ENCODE measurements at places on chromosomes 6 and 20.

- peak; percentile 23 for DNase-seq
Observed at GRCh38 chr6:87588756-87589407, 905 bp downstream of the RARS2 start.

- DNase-seq: no peak
Observed at GRCh38 chr6:3398755-3399696, 57.8 kb downstream of the SLC22A23 start.

- DNase-seq: peak; percentile 17
Observed at GRCh38 chr20:1150218-1150617, 31.8 kb downstream of the PSMF1 start.

- no peak for DNase-seq
Observed at GRCh38 chr6:159616456-159616855, 76.6 kb downstream of the SOD2 start.

DNA sequence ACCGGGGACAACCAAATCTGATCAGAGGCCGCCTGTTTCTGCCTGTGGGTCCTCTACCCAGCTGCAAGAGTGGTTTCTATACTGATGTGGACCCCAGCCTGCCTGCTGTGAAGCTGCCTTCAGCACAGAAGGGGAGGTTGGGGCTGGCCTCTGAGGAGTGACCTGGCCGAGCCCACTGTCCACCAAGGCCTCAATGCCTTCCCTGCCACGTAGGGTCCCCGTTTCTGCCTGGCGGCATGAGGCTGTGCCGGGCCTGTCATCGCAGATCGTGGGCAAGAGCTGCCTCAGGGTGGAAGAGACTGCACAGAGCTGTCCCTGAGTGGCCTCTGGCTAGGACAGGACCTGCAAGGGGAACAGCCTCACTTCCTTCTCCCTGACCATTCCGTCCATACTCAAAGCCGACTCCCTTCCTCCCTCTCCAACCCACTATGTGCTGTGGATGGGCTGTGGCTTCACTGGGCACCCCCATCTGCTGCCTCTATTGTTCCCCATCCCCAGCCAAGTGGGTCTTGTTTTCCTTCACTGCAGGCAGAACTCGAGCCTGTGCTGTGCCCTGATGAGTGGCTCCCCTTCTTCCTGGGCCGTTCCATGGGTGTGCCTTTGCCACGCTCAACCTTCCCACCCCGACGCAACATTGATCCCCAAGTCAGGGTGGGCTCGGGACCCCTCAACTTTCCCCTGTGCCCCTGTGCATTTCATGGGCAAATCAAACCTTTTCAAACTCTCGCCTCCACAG lies 60.3 kb downstream of the ERMARD start:
- DNase-seq: no peak

- DNase-seq: peak; percentile 75
Observed at GRCh38 chr6:3324262-3324942, 65.7 kb downstream of the PSMG4 start.

- DNase-seq: no peak
Observed at GRCh38 chr6:142696123-142697000, 248.6 kb downstream of the HIVEP2 start.

- no peak for DNase-seq
Observed at GRCh38 chr6:8589941-8590729, 154.8 kb upstream of the SLC35B3 start.

GRCh38 chr20:5491455-5491854 lies 174.7 kb upstream of the PROKR2 start:
- DNase-seq: no peak

GRCh38 chr20:10547276-10548114 lies 112.4 kb downstream of the SLX4IP start:
- DNase-seq: peak; percentile 70

GRCh38 chr6:593907-594212 lies 63.0 kb downstream of the HUS1B start:
- no peak for DNase-seq

DNA sequence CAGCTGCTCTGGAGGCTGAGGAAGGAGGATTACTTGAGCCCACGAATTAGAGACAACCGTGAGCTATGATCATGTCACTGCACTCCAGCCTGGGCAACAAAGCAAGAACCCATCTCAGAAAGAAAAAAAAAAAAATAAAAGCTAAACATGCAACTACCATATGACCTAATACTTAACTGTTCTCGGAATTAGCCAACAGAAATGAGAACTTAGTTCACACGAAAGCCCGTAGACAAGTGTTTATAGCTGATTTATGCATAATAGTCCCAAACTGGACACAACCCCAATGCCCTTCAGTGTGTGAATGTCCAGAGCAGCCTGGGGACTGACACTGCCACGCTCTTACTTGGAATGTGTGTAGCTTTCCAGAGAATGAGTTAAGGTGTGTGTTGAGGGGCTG lies 211.5 kb upstream of the PROKR2 start:
- no peak for DNase-seq

DNA sequence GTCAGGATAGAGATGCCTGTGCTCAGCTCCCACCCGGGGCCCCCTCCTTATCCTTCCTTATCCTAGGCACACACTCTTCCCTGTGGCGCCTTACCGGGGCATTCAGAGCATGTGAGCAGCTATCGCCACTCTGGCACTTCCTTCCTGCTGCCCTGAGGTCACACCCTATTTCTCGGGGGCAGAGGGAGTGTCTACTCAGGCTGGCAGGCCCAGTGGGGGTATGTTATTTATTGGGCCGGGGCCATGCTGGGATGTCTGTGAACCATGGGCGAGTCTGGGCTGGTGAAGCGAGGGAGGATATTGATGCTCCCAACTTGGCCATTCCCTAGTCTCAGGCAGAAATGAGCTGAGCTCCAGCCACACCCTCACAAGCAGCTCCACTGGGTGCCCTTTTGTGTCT lies 3.9 kb upstream of the LY6G6D start:
- no peak for DNase-seq

GRCh38 chr20:9837634-9838033 lies 1.2 kb downstream of the PAK5 start:
- no peak for DNase-seq

- DNase-seq: no peak
Observed at GRCh38 chr20:57386762-57387161, 4.4 kb upstream of the RBM38 start.

DNA sequence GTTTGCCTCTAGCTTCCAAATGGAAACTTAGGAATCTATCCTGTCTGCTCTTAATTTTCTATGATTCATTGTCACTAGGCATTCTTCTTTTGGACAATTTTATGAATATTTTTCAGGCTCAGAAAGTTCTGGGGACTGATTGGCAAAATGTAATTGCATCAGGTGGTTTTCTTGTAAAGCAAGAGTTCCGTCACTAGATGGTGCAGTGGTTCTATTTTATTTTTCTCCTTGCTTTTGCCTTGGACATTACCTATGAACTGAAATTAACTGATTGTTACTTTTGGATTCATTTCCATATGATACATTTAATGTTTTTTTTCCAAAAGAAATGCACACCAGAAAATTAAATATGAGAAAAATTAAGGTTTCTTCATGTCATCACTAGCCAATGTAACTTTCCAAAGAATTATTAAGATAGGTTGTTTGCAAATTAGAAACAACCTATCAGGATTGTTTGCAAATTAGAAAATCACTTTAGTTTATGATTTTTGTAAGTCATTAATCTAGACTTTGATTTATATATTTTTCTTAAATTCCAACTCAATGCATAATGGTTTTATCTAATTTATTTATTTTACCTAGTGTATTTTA lies 48.0 kb downstream of the TMEM170B start:
- DNase-seq: peak; percentile 74

DNA sequence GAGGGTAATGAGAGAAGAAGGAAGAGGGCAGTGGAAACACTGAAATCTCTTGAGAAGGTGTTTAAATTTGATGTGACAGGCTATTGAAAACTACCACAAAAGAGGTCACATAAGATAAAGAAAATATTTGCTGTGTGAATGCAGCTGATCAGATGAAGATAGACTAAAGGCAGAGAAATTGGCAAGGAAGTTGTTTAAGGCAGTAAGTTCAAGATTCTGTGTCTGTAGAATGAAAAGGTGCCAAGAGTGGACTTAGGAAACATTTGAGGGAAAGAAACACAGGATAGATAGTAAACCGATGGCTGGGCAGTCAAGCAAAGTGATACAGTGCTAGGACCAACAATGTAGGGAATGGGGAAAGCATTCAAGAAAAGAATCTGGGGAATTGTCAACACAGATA lies 332.3 kb upstream of the MARCKS start:
- DNase-seq: no peak

DNA sequence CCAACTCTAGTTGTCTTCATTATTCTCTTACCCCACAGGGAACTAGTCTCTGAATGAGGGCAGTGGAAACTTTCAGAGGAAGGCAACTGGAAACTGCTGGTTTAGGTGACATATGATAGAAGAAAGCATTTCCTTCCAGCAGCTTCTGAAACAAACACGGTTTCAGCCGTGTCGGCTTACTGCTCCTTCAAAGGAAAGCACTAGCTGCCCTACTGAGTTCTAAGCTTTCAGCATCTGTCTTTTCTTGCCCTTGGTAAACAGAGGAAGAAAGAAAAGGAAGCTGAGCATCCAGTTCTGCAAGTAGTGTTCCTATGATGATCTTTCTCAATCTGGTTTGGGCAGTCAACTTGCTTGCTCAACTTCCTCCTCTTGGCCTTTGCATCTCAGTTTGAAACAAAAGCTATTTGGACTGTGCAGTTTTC lies 117.5 kb upstream of the CEP85L start:
- DNase-seq: no peak

DNA sequence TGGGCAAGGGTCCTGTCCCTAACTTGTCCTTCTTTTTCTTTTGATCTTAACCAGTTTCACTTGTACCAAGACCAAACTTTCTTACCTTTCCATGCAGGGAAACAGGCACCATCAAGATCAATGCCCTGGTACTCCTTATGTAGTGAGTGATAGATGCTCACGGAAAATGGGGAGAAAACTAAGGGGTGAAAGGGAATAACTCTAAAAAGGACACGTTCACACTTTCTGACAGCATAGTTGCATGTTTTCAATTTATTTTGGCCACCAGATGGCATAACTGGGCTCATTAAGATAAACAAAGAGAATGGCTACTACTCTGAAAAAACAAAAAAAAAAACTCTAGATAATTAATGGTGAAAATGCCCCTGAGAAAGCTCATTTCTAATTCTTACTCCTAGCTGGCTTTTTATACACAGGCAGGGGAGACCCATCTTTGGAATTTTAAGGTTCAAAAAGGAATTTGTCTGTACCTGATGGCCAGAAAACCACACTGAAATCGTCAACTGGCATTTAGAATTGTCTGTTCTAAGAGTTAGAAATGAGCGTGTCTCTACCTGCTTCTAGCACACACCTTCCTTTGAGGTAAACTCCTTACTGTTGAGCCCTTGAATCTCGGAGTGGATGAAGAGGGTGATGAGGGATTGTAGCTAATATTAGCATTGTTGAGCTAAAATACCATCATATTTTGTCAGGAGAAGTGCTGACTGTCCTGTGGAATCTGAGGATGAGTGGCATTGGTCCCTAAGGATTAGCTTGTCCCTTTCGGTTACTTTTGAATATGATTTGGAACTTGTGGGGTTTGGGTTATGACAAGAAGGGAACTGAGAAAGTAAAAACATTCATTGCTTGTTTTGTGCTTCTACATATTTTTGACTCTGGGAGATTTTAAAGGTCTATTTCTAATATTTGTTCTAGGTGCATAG lies 62.2 kb upstream of the DDR1 start:
- DNase-seq: peak; percentile 64

DNA sequence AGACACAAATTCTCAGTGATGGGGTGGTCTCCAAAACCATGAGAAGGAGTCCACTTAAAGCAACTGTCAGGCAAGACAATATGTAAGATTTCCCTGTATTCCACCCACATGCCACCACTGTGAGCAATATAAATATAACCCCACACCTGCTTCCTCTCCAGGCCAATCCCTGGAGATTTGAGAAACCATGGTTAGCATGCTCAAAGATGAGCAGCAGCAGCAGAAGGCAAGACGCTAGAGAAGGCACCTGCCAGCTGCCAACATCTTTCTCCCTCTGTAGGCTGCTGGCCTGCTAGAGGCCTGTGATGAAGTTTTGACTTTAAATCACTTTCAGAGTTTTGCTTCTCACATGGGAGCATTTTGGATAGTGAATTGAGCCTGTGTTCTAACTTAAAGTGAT lies 7.9 kb upstream of the SOD2 start:
- no peak for DNase-seq

- no peak for DNase-seq
Observed at GRCh38 chr6:47260021-47260420, 49.7 kb downstream of the TNFRSF21 start.

DNA sequence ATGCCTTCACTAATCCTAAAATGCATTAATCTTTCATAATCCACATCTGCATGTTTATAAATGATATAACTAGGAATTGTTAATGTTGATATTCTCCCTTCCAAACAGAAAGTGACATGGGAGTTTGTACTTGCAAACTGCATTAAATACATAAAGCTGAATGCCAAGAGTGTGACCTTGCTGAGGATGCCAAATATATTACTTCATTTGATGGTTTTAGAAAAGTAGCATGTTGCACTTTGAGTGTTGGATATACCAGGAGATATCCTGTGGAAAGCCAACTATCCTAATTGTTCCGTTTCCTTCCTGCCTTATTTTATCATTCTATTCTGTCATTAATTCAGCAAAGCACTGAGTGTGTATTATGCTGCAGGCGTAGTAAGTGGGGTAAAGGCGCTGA lies 229.8 kb downstream of the TMEM242 start:
- DNase-seq: no peak

GRCh38 chr6:129748901-129749748 lies 39.1 kb upstream of the ARHGAP18 start:
- DNase-seq: peak; percentile 71

DNA sequence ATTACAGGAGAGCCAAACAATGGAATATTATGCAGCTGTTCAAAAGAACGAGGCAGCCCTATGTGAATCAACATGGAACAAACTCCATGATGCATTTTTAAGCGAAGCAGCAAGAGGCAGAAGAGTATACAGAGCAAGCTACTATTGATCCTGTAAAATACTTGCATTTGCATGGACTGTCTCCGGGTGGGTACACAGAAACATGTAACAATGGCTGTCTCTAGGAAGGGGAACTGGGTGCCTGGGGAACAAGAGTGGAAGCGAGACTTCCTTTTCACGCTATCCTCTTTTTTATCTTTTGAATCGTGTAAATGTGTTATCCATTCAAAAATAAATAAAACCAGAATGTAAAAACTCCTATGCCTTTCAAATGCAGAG lies 93.3 kb upstream of the SIRPA start:
- DNase-seq: no peak

- DNase-seq: no peak
Observed at GRCh38 chr20:58707770-58708169, 15.2 kb downstream of the NPEPL1 start.

GRCh38 chr20:34586488-34587163 lies 28.1 kb downstream of the MAP1LC3A start:
- DNase-seq: no peak

- DNase-seq: peak; percentile 75
Observed at GRCh38 chr20:33909331-33909921, 84.3 kb upstream of the RALY start.

GRCh38 chr6:4788953-4789584 lies 12.9 kb downstream of the CDYL start:
- DNase-seq: no peak

DNA sequence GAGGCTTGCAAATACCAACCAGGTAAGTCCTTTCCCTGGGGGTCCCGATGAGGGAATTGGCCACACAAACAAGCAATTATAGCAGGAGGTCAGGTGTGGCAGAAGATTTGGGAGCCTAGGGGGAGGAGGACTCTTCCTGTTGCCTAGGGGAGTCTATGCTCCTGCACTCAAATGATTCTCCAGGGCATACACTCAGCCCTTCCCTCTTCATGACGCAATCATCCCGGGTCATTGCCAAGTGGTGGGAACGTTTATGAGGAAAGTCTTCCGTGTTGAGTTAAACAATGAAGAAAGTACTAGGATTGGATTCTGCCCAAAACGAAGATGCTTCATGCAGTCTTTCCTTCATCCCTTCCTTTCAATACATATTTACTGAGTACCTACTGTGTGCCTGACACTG lies 186.5 kb upstream of the TSHZ2 start:
- DNase-seq: peak; percentile 7

All from mesenchymal stem cell (in vitro differentiated cells and primary cell).